MM.1S (cell line): ENCODE measurements at places on chromosomes 6 and 20.

- H3K27ac ChIP-seq = no peak overlapping the region
- peaks cover 10% of the 10 kb centered on the region for H3K4me1 ChIP-seq
- H3K27me3 ChIP-seq = no peaks in the 10 kb centered on the region
- no peaks in the 10 kb centered on the region for H3K36me3 ChIP-seq
- no peak overlapping the region for H3K4me3 ChIP-seq
Measured at GRCh38 chr6:72406517-72406916, 215.3 kb upstream of the KCNQ5 start.

GRCh38 chr6:37168811-37169495 is 999 bp upstream of the PIM1 start:
- H3K4me1 ChIP-seq = peaks cover 25% of the 10 kb centered on the region
- H3K4me3 ChIP-seq = peak overlapping the region; percentile 73
- DNase-seq = no peak
- H3K27me3 ChIP-seq = no peaks in the 10 kb centered on the region
- H3K36me3 ChIP-seq = peaks cover 15% of the 10 kb centered on the region

DNA sequence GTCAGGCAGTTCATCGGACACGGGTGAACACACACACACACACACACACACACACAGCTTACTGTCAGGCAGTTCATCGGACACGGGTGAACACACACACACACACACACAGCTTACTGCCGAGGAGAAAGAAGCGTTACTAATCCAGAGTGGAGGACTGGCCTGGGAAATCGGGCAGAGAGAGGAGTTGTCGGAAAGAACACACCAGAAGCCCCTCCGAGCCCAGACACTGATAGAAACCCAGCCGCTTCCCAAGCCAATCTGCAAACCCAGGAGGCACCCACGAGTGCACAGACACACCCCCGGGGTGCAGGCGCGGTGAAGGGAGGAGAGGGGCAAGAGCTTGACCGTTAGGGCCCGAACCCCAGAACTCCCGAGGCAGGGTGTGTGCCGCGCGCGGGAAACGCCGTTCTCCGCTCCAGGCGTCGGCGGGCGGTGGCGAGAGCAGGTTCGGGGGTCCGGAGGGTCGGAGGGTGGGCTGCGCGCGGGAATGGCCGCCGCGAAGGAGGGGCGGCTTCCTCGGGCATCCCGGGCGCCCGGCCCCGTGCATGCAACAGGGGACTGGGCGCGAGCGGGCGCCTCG is 636 bp downstream of the ELOVL2 start:
- no peak overlapping the region for H3K4me3 ChIP-seq
- H3K4me1 ChIP-seq = no peaks in the 10 kb centered on the region
- no peaks in the 10 kb centered on the region; the same call in 1 of the 2 replicates for H3K27me3 ChIP-seq
- no peak for DNase-seq
- no peak overlapping the region for H3K27ac ChIP-seq

GRCh38 chr6:52522655-52523054 is 54.2 kb downstream of the TRAM2 start:
- no peak overlapping the region for H3K4me3 ChIP-seq
- H3K36me3 ChIP-seq = peaks cover 10% of the 10 kb centered on the region
- H3K27ac ChIP-seq = no peak overlapping the region; the same call in 1 of the 2 replicates
- H3K27me3 ChIP-seq = no peaks in the 10 kb centered on the region
- H3K4me1 ChIP-seq = peaks cover 53% of the 10 kb centered on the region
- no peak for DNase-seq

DNA sequence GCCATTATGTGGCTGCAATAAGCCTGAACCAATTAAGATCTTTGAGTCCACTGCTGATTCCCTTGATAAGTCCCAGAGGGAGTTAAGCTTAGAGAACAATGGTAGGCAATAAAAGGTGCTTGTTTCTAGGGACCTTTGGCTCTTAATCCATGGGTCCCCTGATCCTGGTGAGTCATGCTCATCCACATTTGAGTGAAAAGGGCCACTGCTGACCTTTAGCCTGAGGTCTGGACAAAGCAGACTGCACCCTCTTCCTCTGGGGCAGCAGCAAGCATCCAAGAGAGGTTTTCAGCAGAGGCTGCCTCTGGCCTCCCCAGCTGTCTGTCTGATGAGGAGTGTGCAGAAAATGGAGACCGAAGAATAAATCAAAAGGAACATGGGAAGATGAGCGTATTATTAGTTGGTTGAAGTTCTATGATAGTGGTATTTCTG is 16.1 kb upstream of the SCGN start:
- no peaks in the 10 kb centered on the region for H3K27me3 ChIP-seq
- DNase-seq = no peak
- no peaks in the 10 kb centered on the region for H3K4me1 ChIP-seq
- no peaks in the 10 kb centered on the region for H3K36me3 ChIP-seq
- no peak overlapping the region for H3K4me3 ChIP-seq
- H3K27ac ChIP-seq = no peak overlapping the region

DNA sequence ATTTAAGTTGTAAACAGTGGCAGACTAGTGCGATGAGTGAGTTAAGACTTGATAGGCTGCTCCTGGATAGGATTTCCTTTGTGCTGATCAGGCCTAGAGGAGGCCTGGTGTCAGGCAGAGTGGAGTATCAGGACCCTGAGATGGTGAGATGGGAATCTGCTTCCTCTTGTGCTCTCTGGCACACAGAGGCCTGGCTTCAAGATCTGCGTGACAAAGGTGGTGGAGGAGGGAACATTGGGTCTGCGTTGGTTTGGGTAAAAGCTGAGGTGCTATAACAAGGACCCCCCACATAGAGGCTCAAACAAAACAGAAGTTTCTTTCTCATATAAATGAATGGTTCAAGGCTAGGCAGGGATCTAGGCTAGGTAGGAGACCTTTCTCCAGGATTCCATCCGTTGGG is 20.3 kb downstream of the SCAND1 start:
- H3K4me3 ChIP-seq = no peak overlapping the region
- H3K27ac ChIP-seq = no peak overlapping the region
- H3K4me1 ChIP-seq = no peaks in the 10 kb centered on the region

GRCh38 chr6:78614961-78615360 is 252.4 kb upstream of the IRAK1BP1 start:
- no peaks in the 10 kb centered on the region for H3K36me3 ChIP-seq
- H3K27me3 ChIP-seq = no peaks in the 10 kb centered on the region
- DNase-seq = no peak
- H3K4me1 ChIP-seq = peaks cover 13% of the 10 kb centered on the region

DNA sequence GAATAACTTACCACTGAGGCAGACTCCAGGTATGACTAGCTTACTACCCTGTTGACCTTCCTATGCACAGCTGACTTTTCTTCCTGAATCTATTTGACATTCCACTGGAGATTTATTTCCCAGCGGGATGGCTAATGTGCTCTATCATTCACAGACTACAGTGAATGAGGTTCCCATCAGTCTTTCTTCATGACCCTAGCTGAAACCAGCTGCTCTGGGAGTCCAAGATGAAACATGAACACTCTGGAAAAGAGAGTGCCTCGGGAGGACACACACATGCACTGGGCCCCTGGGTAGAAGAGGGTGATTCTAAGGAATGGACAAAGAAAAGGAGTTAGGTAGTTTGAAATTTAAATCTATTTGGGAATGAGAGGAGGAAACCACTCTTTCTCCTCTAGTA is 82.6 kb upstream of the DST start:
- H3K4me1 ChIP-seq = 0 out of 2 replicates have a peak, but pooled peaks cover 3% of the 10 kb centered on the region
- H3K36me3 ChIP-seq = no peaks in the 10 kb centered on the region; the same call in 1 of the 2 replicates

- peak overlapping the region; percentile 56; the same call in 1 of the 2 replicates for H3K4me3 ChIP-seq
- peak overlapping the region; percentile 60; the same call in 1 of the 2 replicates for H3K27ac ChIP-seq
- H3K4me1 ChIP-seq = no peaks in the 10 kb centered on the region
- H3K36me3 ChIP-seq = no peaks in the 10 kb centered on the region
- no peak for DNase-seq
- H3K27me3 ChIP-seq = no peaks in the 10 kb centered on the region
Measured at GRCh38 chr6:156778454-156779205, 1.5 kb downstream of the ARID1B start.

DNA sequence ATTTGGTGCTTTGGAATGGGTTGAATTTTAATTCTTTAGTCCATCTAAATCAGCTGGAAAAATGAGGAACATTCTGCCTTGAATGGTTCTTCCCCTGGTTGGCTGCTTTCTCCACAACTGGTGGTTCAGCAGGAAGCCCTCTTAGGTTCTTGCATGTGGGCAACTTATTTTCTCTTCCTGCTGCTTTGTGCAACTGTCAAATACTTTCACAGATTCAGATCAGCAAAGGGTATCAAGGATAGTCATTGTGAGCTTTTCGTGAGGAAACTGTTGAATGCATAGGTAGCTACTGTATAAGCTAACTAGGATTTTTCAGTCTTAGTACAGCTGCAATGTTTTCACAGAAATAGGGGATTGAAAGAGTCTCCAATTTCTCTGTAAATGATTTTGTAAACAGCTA is 72.9 kb upstream of the MRAP2 start:
- H3K27me3 ChIP-seq = no peaks in the 10 kb centered on the region
- no peaks in the 10 kb centered on the region for H3K36me3 ChIP-seq
- no peak overlapping the region for H3K27ac ChIP-seq

DNA sequence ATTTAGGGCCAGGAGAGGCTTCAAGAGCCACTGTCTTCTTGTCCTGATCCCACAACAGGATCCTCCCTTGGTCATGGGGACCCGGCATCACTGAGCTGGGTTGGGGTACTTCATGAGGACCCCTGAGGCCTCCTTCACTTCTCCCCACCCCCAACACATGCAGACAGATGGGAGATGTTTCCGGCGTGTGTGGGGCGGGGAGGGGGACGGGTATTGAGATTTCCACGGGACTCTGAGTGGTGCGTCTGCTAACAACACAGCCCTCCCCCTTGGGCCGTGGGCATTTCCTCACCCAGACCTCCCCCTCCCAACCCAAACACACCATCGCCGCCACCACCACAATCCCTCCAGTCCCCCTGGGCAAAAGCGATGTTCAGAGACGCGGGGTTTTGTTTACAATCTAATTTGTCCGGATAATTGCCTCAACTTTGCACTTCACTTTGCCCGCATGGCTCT is 906 bp upstream of the FOXP4 start:
- no peaks in the 10 kb centered on the region for H3K36me3 ChIP-seq
- H3K4me3 ChIP-seq = peak overlapping the region; percentile 63
- no peak overlapping the region for H3K27ac ChIP-seq

- no peak overlapping the region for H3K4me3 ChIP-seq
- H3K27me3 ChIP-seq = no peaks in the 10 kb centered on the region
- H3K4me1 ChIP-seq = no peaks in the 10 kb centered on the region
- DNase-seq = no peak
Measured at GRCh38 chr6:25193460-25194171, 85.6 kb upstream of the CARMIL1 start.

DNA sequence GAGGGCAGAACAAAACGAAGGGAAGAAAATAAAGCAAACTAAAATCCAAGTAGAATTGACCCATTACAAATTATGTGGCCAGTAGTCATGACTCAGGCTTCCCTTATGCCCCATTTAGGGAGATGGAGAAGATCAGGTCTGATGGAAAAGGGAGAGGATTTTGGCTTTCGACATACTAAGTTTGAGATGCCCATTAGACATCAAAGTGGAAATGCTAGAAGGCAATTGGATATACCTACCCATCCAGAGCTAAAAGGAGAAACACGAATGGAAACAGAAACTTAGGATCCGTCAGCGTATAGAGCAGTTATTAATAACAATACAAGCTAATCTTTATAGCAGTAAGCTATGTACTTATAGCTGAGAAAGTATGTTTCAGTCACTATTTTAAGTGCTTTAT is 4.8 kb downstream of the TRPC4AP start:
- no peak for DNase-seq
- no peaks in the 10 kb centered on the region for H3K27me3 ChIP-seq
- no peak overlapping the region for H3K27ac ChIP-seq
- H3K36me3 ChIP-seq = no peaks in the 10 kb centered on the region
- no peak overlapping the region for H3K4me3 ChIP-seq

DNA sequence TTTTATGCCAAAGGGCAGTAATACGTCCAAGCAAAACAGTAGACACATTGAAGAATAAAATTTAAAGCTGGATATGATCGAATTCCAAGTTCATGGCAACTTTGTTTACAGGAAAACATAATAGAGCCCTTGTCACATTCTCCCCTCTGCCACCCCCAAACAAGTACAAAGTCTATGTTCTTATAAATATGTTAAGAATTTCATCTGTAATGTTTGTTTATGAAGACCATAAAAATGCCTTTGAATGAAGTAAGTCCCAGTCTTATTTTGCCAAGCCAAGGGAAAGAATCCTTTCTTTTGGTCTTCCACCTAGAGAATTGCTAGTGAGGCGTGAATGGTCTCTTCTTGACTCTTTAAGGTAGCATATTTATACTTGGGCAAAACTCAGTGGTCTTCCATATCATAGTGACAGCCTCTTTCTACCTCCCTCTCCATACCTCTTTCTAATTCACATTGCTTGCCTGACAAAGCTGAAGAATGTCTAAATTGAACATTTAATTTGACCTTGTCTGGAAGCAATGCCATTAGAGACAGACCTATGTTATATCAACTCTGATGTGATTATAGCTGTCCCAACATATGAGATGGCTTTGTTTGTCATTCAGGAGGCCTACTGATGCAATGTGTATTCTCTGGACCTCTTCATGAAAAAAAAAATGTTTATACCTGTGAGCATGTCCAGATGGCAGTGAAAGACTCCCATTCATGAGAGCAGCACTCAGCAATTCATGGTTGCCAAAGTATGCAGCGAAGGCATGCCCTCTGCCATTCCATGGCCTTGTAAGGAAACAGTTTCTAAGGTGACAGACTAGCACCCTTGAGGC is 70.6 kb upstream of the CCN2 start:
- H3K4me3 ChIP-seq = no peak overlapping the region
- no peak overlapping the region for H3K27ac ChIP-seq
- no peaks in the 10 kb centered on the region for H3K36me3 ChIP-seq
- no peaks in the 10 kb centered on the region for H3K27me3 ChIP-seq

GRCh38 chr6:17277256-17277655 is 3.9 kb upstream of the RBM24 start:
- no peaks in the 10 kb centered on the region for H3K4me1 ChIP-seq
- no peak overlapping the region for H3K4me3 ChIP-seq
- no peaks in the 10 kb centered on the region for H3K36me3 ChIP-seq
- no peaks in the 10 kb centered on the region for H3K27me3 ChIP-seq
- H3K27ac ChIP-seq = no peak overlapping the region

DNA sequence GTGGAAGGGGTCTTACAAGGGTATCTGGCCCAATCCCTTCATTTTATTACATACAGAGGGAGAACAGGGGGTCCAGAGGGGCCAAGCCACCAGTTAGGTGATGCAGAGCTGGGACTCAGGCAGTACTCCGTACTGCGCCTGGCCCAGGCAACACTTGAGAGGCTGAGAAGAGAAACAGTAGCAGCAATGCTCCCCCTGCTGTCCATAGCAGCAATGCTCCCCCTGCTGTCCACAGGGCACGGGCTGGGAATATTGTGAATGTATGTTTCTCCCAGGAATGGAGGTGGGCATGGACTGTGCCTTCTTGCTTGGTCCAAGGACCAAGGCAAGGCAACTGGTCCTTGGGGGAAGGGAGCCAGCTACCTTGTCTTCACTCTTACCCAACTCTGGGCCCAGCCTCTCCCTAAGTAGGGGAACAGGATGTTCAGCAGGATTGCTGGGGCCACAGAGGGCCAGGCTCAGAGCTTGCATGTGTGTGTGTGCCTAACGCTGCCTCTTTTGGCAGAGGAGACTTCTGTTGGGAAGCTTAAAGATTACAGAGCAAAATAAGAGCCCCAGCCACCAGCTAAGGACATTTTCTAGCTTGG is 14.8 kb upstream of the FAM83C start:
- peak; percentile 18 for DNase-seq
- H3K4me3 ChIP-seq = no peak overlapping the region
- H3K36me3 ChIP-seq = no peaks in the 10 kb centered on the region
- no peaks in the 10 kb centered on the region for H3K27me3 ChIP-seq
- no peaks in the 10 kb centered on the region; the same call in 1 of the 2 replicates for H3K4me1 ChIP-seq

- H3K27me3 ChIP-seq = no peaks in the 10 kb centered on the region
- peaks cover 3% of the 10 kb centered on the region; the same call in 1 of the 2 replicates for H3K4me1 ChIP-seq
- no peaks in the 10 kb centered on the region for H3K36me3 ChIP-seq
Measured at GRCh38 chr6:85452441-85452881, 2.6 kb downstream of the NT5E start.
